ENCODE measurements at places on chromosomes 3 and 15.

DNA sequence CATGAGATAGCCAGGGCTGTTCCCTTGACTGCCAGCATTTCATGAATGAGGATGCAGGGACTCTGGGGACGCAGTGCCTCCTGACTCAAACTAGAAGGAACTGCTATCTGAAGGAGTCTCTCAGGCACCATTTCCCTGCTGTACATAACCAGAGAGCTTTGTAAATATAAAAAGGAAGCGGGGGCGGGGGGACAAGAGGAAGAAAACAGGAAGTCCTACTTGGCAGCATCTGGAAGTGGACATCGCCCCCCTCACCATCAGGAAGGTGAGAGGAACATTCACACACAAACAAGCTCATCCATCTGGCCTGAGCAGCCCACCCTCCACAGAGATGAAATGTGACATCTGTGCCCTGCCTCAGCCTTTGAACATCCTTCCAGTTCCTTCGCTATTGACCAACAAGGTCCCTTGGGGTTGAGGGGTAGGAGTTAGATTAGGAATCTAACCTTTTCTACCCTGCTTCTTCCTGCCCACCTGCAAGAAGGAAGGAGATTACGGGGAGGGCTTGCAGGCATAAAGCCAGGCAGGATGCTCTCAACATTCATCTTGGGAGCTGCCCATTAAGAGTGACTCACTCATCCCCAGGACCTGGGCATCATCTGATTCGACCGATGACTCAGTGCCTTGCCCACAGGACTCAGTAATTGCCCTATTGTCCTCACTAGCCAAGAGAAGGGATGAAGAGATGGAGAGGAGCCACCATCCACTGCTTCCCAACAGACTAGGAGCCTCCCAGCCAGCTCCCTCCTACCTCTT lies 31.9 kb downstream of the SH3BP5 start:
- DNase-seq, result no peak

DNA sequence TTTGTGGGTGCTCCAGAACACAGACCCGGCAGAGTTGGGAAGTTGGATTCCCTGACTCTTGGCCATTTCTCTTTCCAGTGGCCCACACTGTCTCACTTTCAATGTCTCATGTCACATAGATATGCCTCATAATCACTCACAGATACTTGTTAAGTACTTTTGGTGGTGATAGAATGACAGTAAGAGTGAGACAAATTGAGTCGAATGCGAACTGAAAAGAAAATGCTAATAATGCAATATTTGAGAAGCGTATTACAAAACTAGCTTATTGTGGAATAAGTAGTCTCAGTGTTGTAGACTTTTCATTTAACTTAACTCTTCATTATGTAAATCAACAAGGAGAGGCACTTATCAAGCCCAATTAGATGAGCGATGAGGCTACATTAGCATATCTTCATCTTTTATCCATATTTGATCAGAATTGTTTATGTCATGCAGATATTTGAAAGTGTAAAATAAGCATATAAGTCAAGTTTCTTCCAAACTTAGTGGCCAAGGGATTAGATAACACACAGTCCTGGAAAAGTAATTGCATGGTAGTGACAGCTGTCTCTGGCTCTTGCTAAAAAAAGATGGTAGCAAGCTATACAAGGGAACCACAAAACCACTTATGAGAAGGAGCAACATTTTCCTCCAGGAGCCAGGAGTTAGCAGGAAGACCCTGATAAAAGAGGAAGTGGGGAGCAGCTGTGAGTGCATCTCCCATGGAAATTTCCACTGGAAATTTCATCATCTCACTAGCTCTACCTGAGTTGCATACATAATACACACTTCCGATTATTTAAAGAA lies 243.6 kb downstream of the ARRDC4 start:
- DNase-seq, result no peak

DNA sequence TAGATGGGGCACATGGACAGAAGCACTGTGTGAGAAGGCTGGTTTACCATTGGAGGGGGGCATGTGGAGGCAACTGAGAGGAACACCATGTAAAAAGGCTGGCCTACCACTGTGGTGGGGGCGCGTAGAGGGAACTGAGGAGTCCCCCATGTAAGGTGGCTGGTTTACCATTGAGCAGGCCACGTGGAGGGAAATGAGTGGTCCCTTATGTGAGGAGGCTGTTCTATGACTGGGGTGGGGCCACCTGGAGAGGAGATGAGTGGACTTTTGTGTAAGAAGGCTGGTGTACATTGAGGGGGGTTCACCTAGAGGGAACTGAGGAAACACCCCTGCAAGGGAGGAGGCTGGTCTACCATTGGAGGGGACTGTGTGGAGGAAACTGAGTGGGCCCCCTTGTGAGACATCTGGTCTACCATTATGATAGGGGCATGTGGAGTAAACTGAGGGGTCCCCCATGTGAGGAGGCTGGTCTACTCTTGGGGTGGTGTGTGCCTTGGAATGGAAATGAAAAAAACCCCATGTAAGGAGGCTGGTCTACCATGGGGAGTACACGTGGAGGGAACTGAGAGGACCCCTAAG lies 156.9 kb downstream of the FBLN2 start:
- DNase-seq, result no peak

- DNase-seq, result no peak
These were observed 766.3 kb downstream of the TBL1XR1 start for GRCh38 chr3:176431038-176431418.

DNA sequence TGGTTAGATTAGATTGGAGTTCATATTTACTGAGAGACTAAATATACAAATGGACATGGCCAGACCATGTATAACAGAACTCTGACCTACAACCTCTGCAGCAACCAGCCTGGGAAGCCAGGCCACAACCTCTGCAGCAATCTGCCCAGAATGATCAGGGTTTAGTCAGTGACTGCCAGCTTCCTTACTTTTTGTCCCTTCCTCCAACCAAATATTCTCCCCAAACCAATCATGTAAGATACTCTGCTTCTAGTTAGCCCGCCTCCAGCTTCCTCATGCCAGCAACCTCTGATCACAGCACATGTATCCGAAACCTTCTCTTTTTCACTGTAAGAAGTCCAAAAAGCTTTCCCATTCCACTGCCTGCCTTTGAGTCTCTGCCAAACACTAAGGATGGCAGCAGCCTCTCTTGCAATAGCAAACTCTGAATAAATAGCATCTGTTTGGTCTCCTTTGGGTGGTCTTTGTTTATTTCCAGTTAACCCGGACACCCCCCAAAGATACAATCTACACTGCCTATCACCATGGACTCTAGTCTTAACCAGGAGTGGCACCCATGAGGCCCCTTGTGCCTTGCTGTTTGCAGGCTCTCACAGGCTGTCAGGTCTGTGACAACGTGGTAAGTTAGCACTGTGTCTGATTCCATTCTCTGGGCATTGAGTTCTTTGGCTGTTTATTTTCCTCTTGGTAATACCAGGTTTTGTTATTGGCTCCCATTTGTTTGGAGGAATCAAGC lies 102.2 kb downstream of the ERC2 start:
- DNase-seq, result no peak

GRCh38 chr3:155362808-155363689 lies 69.6 kb upstream of the STRIT1 start:
- no peak for DNase-seq

DNA sequence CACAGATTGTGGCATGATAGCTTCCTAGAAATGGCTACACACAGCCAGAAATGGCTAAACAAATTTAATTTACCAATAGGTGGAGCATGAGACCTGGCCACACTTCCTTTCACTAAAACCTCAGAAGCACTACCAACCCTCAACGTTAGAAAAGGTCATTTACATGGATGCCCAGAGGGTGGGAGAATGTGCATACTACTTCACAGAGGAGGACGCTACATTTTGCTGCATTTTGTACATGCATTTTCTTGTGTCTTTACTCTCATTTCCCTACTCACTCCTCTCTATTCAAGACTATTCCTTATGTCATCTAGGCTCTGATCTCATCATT lies 40.1 kb downstream of the C2CD4B start:
- DNase-seq, result no peak

GRCh38 chr15:35349916-35350315 lies 196.0 kb downstream of the DPH6 start:
- no peak for DNase-seq

DNA sequence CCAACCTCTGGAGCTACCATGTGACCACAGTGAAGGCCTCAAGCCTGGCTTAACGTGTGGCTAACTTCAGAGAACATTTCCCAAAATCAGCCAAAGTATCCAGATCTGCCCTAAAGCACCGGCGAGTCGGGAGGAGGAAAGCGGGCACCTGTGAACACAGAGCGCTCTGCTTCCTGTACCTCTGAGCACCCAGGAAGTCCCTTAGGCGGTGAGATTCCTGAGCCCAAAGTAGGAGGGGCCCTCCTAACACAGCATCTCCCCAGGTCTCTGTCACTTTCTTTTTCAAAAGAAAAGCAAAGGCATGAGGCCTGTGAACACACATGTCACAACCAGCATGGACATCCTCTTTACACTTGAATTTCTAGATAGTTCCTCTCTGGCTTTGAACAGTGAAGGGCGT lies 944 bp upstream of the EIF4E3 start:
- no peak for DNase-seq

- no peak for DNase-seq
These were observed 108.3 kb downstream of the SV2B start for GRCh38 chr15:91208371-91208770.

- DNase-seq, result no peak
These were observed 75.4 kb upstream of the POLG start for GRCh38 chr15:89410039-89410435.

- peak; percentile 24 for DNase-seq
These were observed 52.3 kb downstream of the CCDC54 start for GRCh38 chr3:107429320-107430181.

GRCh38 chr15:58462547-58462946 lies 30.8 kb downstream of the LIPC start:
- DNase-seq, result no peak

DNA sequence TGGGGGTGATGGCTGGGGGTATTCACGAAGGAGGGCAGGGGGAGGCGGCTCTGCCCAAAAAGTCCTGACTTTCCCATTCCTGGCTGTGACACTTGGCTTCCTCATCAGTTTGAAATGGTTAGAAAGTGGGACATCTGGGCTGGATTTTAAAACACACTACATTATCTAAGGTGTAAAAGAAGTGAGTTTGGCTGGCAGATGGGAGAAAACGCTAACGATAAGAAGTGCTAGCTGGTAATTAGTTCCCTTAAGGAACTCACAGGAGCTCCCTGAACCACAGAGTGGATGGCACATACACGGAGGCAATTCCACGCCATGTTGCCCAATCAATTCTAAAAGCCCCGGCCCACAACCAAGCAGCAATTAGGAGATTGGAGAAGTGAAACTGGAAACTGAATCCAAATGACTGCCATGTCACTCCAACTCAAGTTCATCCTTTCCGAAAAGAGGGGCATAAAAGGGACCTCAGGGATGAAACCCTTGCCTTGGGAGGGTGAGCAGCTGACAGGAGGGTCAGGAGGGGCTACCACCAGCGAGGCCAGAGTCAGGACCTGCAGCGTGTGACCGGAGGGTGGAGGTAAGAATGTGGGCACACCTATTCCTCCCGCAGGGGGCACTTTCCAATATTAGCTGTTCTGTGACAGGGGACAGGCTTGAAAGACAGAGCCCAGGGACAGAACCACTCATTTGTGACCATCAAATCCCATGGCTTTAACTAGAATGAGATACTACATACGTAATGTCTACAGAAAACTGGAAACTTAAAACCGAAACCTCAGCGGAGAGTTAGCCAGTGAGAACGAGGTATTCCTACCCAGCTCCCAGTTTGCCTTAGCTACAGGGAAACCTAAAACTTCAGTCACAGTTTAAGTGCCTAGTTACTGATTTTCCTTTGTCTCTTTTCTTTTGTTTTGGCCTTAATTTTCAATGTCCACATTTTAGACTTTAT lies 95.3 kb upstream of the OXTR start:
- DNase-seq, result no peak

- DNase-seq, result no peak
These were observed 346.8 kb downstream of the CNTN3 start for GRCh38 chr3:74267588-74268184.
